Osteoblast (primary cell): ENCODE measurements at places on chromosomes 13 and 19. TPM values are rescaled to one million over a fixed set of nuclear protein-coding genes. Genes with fewer than 3 reads are reported as not detected.

Gene CGB1
- total RNA-seq, result 0.29 TPM in 1 of 2 replicates, not detected in the other

Gene SIGLEC12
- under 0.01 TPM in 1 of 2 replicates, not detected in the other for total RNA-seq

Gene PLIN5
- total RNA-seq, result 0.36 TPM in 1 of 2 replicates, not detected in the other

Gene EDNRB
- total RNA-seq, result under 0.01 and 0.29 TPM in 2 replicates

Gene COMP
- total RNA-seq, result 12.4 and 14.8 TPM in 2 replicates

Gene TMPRSS9
- 0.29 and 1.1 TPM in 2 replicates for total RNA-seq

Gene ZNF628
- total RNA-seq, result 1.5 and 2.9 TPM in 2 replicates

Gene GJB6
- not detected in 2 replicates for total RNA-seq

Gene CEACAM6
- not detected in 2 replicates for total RNA-seq

Gene S1PR2
- 9.4 and 14.1 TPM in 2 replicates for total RNA-seq

Gene TRPC4
- 8.3 and 9.8 TPM in 2 replicates for total RNA-seq

Gene CNN1
- total RNA-seq, result 7.1 and 9.8 TPM in 2 replicates

Gene NLRP9
- not detected in 2 replicates for total RNA-seq

Gene RPL13A
- total RNA-seq, result 2,082 and 2,185 TPM in 2 replicates

Gene GRIK5
- under 0.01 TPM in 2 replicates for total RNA-seq

Gene CEACAM21
- total RNA-seq, result not detected in 2 replicates

Gene EDDM13
- not detected in 2 replicates for total RNA-seq

Gene OR4F17
- not detected in 2 replicates for total RNA-seq

Gene UGGT2
- 75.4 and 78.2 TPM in 2 replicates for total RNA-seq

Gene CGB8
- total RNA-seq, result 0.29 TPM in 1 of 2 replicates, not detected in the other

Gene GFY
- not detected in 2 replicates for total RNA-seq

Gene TPP2
- total RNA-seq, result 57.5 and 58.9 TPM in 2 replicates

Gene RHPN2
- 0.59 and 1.4 TPM in 2 replicates for total RNA-seq

Gene MEIOSIN
- total RNA-seq, result not detected in 2 replicates

Gene SMAD9
- total RNA-seq, result 3.2 and 4.7 TPM in 2 replicates

Gene PRR20A
- total RNA-seq, result not detected in 2 replicates

Gene MADCAM1
- 0.59 and 0.72 TPM in 2 replicates for total RNA-seq

Gene ACP5
- 0.59 and 2.5 TPM in 2 replicates for total RNA-seq

Gene PSG2
- total RNA-seq, result 0.29 TPM in 1 of 2 replicates, not detected in the other

Gene PLPP2
- total RNA-seq, result 1.1 and 1.5 TPM in 2 replicates

Gene TPRX2
- not detected in 2 replicates for total RNA-seq

Gene GIPC1
- 114 and 115 TPM in 2 replicates for total RNA-seq

Gene SUGT1
- 30.4 and 30.9 TPM in 2 replicates for total RNA-seq

Gene FCGBP
- total RNA-seq, result under 0.01 TPM in 2 replicates

Gene FAM124A
- 1.1 and 1.2 TPM in 2 replicates for total RNA-seq

Gene ZNF491
- total RNA-seq, result 4.3 and 6.2 TPM in 2 replicates

Gene FGF14
- total RNA-seq, result under 0.01 TPM in 2 replicates

Gene CYP2F1
- not detected in 2 replicates for total RNA-seq

Gene FFAR3
- total RNA-seq, result not detected in 2 replicates

Gene WDR87
- total RNA-seq, result not detected in 2 replicates

Gene CCDC169
- 3.8 and 5.1 TPM in 2 replicates for total RNA-seq

Gene ZNF541
- under 0.01 TPM in 2 replicates for total RNA-seq

Gene LCP1
- 0.59 and 1.4 TPM in 2 replicates for total RNA-seq
